Memory B cell (primary cell): ENCODE measurements at places on chromosomes 5 and 9.

GRCh38 chr5:71563161-71563560 lies 24.0 kb upstream of the MCCC2 start:
- DNase-seq = no peak
- no peaks in the 10 kb centered on the region for H3K27me3 ChIP-seq
- H3K36me3 ChIP-seq = peaks cover 9% of the 10 kb centered on the region
- no peak overlapping the region for H3K4me3 ChIP-seq
- H3K27ac ChIP-seq = no peak overlapping the region
- H3K4me1 ChIP-seq = no peaks in the 10 kb centered on the region

DNA sequence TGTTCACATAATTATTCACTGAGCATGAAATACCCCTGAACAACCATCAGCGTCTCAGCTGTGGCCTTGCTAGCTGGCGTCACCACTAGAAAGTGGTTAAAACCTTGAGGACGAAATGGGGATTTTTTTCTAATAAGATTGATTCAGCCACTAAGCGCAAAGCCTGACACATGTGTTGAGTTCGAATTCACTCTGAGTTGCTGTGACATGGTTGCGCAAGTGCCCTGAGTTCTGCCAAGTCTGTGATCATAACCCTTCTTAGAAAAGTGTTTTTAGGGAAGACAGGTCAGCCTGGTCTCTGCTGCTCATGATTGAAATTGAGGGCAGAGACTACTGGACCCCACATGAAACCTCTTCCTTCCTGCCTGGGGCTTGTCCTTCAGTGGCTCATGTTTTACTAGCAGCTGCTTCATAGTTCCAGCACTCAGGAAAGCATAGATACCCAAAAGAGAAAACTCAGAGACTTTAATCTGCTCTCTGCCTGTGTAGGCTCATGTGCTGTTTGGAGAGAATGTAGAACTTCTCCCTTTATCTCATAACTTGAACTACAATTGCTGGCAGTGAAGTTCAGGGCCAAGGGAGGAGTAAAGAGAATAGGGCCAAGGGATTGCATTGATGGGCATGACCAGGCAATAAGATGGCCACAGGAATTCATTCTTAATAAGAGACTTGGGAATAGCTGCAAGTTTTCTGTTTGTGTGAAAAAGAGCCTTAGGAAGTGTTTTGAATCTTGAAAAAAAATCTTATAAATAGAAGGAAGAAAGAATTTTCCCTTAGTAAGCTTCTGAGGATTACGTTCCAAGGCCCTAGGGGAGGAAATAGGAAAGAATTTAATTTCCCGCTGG lies 66.8 kb upstream of the CXCL14 start:
- H3K4me1 ChIP-seq = no peaks in the 10 kb centered on the region
- no peaks in the 10 kb centered on the region for H3K36me3 ChIP-seq
- no peak overlapping the region for H3K27ac ChIP-seq

DNA sequence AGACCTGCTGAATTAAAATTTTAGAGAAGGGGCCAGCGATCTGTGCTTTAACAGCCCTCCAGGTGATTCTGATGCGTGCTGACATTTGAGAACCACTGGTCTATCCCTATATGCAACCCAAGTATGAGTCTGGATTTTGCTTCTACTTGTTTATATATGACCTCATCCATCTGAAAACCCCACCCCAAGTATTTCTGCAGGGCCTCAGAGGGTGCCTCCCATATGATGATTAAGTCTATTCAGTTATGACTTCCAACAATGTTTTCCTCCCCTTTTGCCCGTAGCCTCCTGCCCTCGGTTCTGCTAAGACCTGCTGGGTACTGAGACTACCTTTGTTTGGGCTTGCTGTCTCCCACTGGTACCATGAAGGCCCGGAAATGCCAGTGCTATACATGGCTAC lies 376.0 kb upstream of the SMARCA2 start:
- no peak overlapping the region for H3K4me3 ChIP-seq
- H3K36me3 ChIP-seq = no peaks in the 10 kb centered on the region
- no peak overlapping the region for H3K27ac ChIP-seq
- no peaks in the 10 kb centered on the region for H3K4me1 ChIP-seq
- H3K27me3 ChIP-seq = no peaks in the 10 kb centered on the region

DNA sequence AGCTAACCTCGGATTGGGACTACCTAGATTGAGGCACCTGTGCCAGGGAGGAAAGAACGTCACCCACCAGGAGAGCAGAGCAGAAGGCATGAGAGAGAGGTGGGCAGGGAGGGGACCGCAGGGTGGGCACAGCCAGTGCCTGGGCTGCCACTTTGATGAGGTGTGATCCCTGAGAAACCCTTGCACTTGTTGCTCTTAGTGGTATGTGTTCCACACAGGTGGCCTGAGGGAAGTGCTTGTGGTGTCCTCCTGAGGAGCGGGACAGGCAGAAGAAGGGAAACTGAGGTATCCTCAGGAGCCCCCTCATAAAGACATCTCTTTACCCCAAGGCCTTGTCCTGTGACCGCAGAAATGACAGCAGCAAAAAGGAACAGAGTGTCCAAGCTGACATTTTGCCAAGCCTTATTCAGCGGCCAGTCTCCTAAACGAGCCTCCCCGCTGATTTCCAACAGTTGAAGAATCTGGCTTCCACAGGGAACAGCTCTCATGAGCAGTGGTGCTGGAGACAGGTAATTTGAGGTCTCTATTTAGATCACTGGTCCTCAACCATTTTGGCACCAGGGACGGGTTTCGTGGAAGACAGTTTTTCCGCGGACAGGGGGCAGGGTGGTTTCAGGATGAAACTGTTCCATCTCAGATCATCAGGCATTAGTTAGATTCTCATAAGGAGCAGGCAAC lies 82.4 kb downstream of the FOXD1 start:
- H3K4me1 ChIP-seq = no peaks in the 10 kb centered on the region
- H3K36me3 ChIP-seq = no peaks in the 10 kb centered on the region
- peaks cover 12% of the 10 kb centered on the region for H3K27me3 ChIP-seq
- no peak overlapping the region for H3K27ac ChIP-seq
- no peak overlapping the region for H3K4me3 ChIP-seq

DNA sequence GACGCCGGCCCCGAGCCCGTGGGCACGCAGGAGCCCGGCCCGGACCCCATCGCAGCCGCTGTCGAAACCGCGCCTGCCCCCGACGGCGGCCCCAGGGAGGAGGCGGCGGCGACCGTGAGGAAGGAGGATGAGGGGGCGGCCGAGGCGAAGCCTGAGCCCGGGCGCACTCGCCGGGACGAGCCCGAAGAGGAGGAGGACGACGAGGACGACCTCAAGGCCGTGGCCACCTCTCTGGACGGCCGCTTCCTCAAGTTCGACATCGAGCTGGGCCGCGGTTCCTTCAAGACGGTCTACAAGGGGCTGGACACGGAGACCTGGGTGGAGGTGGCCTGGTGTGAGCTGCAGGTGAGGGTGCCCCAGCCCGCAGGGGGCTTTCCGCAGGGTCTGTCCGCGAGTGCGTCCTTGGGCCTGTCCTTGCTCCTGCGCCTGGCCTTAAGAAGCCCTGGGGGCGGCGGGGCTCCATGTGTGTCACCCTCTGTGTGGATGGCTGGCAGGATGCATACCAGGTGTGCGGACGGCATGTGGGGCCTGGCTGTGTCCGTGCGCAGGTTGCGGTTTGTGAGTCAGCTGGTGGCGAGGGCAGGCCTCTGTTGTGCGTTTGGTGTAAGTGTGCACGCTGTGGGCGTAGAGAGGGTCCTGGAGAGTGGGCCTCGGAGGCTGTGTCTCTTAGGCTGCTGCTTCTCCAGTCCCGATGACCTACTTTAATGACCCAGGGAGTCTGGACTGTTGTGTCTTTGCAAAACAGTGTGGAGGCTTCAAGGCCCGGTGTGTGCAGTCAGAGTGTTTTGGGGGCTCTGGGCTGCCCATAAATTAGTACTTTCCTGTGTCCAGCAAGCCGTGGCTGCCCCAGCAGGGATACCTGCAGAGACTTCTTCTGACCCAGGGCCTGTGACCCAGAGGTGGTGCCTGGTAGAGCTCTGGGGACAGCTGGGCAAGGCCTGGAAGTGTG lies 1.6 kb downstream of the WNK2 start:
- H3K36me3 ChIP-seq = no peaks in the 10 kb centered on the region
- H3K27me3 ChIP-seq = peaks cover 31% of the 10 kb centered on the region
- peak overlapping the region; percentile 22 for H3K4me3 ChIP-seq
- no peak overlapping the region for H3K27ac ChIP-seq

GRCh38 chr5:79955356-79955895 lies 35.6 kb downstream of the MTX3 start:
- H3K27ac ChIP-seq = no peak overlapping the region
- DNase-seq = no peak
- H3K27me3 ChIP-seq = peaks cover 9% of the 10 kb centered on the region
- H3K4me3 ChIP-seq = no peak overlapping the region

GRCh38 chr9:122075135-122076030 lies 17.7 kb downstream of the TTLL11 start:
- DNase-seq = no peak
- H3K27me3 ChIP-seq = no peaks in the 10 kb centered on the region
- no peak overlapping the region for H3K4me3 ChIP-seq
- peaks cover 16% of the 10 kb centered on the region for H3K36me3 ChIP-seq
- H3K4me1 ChIP-seq = peaks cover 2% of the 10 kb centered on the region
- H3K27ac ChIP-seq = no peak overlapping the region

GRCh38 chr9:83047839-83048775 lies 14.8 kb downstream of the RASEF start:
- no peak overlapping the region for H3K4me3 ChIP-seq
- no peaks in the 10 kb centered on the region for H3K27me3 ChIP-seq
- no peaks in the 10 kb centered on the region for H3K4me1 ChIP-seq
- DNase-seq = no peak
- no peaks in the 10 kb centered on the region for H3K36me3 ChIP-seq

DNA sequence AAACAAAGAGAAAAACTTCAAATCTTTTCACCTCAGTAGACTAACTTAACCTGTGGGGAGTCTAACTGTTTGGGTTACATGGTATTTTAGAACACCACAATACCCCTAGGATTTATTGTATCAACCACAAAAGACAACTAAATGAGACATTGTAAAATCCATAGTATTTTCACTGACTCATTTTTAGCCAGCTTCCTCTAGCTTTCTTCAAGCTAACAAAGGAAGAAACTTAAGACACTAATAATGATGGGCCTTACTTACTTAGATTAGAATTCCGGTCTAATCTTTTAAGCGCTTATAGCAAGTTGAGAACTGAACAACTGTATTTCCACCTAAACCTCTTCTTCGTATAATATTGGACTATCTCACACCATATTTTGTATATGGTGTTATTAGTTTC lies 529.3 kb downstream of the DMRTA1 start:
- no peak overlapping the region for H3K27ac ChIP-seq
- no peaks in the 10 kb centered on the region for H3K27me3 ChIP-seq

- H3K36me3 ChIP-seq = no peaks in the 10 kb centered on the region
- no peak overlapping the region for H3K27ac ChIP-seq
- no peaks in the 10 kb centered on the region for H3K4me1 ChIP-seq
- no peaks in the 10 kb centered on the region for H3K27me3 ChIP-seq
Measured at GRCh38 chr5:9320652-9321051, 225.2 kb downstream of the SEMA5A start.

DNA sequence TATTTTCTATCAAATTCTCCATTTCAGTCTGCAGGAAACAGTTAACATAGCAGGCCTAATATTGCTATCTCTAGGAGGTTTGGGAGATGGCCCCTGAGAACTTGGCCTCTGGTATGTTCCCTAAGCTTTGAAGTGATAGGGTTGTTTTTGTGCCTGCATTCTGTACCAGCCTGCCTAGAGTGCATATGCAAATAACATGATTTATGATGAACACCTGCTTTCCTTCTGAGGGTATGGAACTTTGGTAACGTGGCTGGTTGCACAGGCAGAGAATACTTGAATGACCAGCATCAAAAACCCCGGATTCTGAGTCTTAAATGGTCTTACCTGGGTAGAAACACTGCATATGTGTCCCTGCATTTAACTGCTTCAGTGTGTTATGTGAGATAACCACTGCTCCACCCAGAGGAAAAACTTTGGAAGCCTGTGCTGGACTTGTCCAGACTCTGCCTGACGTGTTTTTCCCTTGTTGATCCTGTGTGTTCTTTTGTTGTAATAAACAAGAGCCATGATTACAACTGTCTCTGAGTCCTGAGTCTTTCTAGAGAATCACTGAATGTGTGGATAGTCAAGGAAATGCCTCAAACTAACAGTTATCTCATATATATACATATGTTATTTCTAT lies 111.3 kb upstream of the ABCA1 start:
- peaks cover 4% of the 10 kb centered on the region for H3K27me3 ChIP-seq
- H3K4me1 ChIP-seq = peaks cover 5% of the 10 kb centered on the region
- DNase-seq = no peak
- H3K36me3 ChIP-seq = peaks cover 3% of the 10 kb centered on the region
- H3K27ac ChIP-seq = no peak overlapping the region
- no peak overlapping the region for H3K4me3 ChIP-seq

- peaks cover 2% of the 10 kb centered on the region for H3K27me3 ChIP-seq
- no peaks in the 10 kb centered on the region for H3K4me1 ChIP-seq
- no peak overlapping the region for H3K4me3 ChIP-seq
- H3K36me3 ChIP-seq = no peaks in the 10 kb centered on the region
- no peak overlapping the region for H3K27ac ChIP-seq
- DNase-seq = no peak
Measured at GRCh38 chr5:82884821-82885471, 192.2 kb downstream of the TMEM167A start.

DNA sequence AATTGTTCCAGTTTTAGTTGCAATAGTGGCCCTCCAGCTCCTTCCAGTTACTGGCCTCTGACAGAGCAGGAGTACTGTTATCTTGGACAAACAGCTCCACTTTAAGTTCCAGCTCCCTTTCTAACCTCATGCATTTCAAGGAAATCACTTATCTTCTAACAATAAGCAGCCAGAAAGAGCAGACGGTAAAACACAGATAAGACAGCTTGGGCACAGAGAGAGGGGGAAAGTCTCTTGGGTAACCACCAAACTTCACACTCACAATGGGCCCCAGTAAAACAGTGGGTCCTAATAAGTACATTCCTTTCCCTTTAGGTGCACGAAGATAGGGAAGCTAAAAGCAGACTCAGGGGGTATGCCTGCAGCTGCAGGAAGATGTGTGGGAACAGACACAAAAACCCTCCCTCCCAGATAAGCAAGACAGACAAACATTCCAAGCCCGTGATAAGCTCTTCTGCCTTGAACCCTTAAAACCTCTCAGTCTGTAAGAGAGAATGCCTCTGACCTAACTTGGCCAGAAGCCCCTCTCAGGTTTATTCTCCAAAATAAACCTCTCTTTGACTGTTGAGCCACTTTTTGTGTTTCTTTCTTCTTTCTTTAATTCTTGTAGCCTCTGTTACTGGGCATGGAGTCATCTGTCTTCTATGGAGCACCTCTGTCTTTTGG lies 30.8 kb downstream of the OR1J1 start:
- no peak overlapping the region for H3K4me3 ChIP-seq
- no peaks in the 10 kb centered on the region for H3K4me1 ChIP-seq
- H3K27me3 ChIP-seq = peaks cover 9% of the 10 kb centered on the region

GRCh38 chr9:99785010-99785590 lies 36.6 kb upstream of the NR4A3 start:
- H3K27me3 ChIP-seq = no peaks in the 10 kb centered on the region
- no peaks in the 10 kb centered on the region for H3K36me3 ChIP-seq
- peaks cover 5% of the 10 kb centered on the region for H3K4me1 ChIP-seq
- H3K4me3 ChIP-seq = no peak overlapping the region

GRCh38 chr5:75335952-75336614 lies 937 bp upstream of the HMGCR start:
- no peaks in the 10 kb centered on the region for H3K27me3 ChIP-seq
- peaks cover 16% of the 10 kb centered on the region for H3K4me1 ChIP-seq
- peak; percentile 32 for DNase-seq
- no peak overlapping the region for H3K27ac ChIP-seq
- H3K36me3 ChIP-seq = no peaks in the 10 kb centered on the region
